ENCODE measurements at places on chromosomes 2 and 18.

- no peak for DNase-seq
Measured at GRCh38 chr2:179669196-179669595, 192.2 kb downstream of the ZNF385B start.

- DNase-seq: no peak
Measured at GRCh38 chr2:171741189-171741588, 53.9 kb downstream of the DYNC1I2 start.

DNA sequence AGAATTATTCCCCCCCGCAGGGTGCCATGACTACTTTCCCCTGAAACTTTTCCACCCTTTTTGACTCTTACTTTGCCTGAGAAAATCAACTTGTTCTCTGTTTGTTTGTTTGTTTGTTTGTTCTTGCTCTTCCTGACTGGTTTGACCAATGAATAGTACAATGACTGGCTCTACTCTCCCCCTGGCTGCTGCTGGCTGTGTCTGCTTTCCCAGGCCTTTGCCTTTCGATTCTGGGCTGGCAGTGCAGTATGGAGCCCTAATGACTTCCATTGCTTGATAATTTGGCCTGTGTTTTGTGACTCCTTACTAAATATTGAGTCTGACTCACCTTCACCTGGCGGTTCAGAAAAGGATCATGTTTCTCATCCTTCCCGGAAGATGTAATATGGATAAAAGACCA is 241.1 kb downstream of the TMEM182 start:
- DNase-seq: no peak

DNA sequence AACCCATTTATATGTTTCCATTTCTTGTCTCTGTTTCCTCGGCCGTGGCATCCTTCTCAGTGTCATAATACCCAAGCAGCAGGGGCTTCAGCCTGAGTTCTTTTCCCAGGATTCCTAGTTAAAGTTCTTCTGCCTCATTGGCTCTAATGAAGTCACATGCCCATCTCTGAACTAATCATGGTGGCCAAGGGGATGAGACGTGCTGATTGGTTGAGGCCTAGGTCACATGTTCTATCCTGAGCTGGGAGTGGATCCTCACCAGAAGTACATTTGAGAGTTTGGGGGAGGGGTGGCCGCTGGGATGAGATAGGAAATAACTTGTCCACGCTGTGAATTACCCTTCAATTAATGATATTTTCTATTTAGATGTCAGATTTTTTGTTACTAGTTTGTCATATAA is 3.8 kb upstream of the UGT1A5 start:
- DNase-seq: no peak
